ENCODE measurements at places on chromosomes 1 and 21.

DNA sequence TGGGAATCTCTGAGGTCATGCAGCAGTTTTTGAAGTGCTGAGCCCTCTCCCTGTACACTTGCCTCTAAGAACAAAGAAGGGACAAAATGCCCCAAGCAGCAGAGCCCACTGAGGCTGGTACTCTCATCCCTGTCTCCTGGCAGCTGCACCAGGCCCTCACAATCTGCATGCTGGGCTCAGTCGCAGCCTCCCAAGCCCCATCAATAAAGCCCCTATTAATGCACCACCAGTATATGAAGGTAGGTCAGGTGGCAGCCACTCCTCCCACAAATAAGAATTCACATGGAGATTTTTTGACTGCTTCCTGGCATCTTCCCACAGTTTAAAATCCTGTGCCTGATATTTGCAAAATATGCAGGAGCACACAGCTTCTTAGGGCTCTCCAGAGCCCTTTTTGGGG is 181.2 kb upstream of the PALMD start:
- DNase-seq, result no peak

DNA sequence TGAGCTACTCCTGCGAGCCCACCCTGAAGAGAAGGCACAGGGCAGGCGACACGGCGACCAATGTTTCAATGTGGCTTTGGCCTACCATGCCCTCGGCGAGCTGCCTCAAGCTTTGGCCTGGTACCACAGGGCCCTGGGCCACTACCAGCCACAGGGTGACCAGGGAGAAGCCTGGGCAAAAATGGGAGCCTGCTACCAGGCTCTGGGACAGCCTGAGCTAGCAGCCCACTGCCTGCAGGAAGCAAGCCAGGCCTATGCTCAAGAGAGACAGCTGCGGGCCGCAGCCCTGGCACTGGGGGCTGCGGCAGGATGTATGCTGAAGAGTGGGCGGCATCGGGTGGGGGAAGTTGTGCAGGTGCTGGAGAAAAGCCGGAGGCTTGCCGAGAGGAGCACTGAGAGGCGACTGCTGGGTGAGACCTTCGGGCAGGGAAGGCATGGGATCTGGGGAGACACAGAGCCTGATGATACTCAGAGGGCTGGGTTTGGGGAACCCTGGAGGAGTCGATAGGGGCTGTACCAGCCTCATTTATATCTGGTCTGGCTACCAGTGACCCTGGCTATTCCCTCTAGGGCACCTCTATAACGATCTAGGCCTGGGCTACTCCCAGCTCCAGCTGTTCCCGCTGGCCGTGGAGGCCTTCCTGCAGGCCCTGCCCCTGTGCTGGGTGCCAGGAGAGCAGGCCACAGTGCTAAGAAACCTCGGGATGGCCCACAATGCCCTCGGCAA is 2.3 kb downstream of the TTC24 start:
- DNase-seq, result no peak

DNA sequence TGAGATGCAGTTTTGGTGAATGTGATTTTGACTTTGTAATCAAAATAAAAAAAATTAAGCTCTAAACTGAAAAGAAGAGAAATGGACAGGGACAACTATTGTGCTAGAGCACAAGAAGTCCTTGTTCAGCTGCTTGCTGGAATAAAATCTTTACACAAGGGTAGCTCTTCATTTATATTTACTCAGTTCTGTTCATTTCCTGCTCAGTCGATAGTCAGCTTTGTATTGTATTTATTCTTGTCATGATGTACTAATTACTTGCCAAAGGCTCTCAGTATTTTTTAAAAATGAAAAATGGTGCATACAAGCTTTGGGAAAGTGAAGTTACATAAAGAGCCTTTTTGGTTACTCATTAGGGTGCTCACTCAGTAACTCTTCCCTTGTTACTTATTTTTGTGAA is 17.8 kb downstream of the F5 start:
- DNase-seq, result no peak

DNA sequence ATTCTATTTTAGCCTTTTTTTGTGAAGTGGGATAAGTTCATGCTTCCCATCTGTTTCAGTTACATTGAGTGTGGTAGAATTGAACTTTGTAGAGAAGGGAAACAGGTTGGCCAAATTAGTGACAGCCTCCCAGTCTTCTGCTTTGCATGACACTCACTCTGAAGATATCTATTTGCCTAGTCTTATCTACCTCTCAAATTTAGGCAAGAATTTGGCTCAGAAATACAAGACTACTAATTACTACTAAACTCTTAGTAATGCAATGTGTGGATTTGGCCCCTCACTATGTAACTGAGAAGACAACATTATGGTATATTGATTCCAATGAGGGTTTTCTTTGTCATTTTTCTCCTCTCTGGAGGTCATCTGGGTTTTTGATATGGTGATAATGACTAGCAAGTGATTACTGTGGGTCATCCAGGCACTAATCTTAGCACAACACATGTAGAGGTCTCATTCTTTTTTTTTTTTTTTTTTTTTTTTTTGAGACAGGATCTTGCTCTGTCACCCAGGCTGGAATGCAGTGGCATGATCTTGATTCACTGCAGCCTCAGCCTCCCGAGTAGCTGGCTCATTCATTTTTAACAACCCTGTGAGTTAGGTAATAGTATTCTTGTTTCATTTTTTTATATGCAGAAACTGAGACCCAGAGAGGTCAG is 6.3 kb downstream of the FAM20B start:
- DNase-seq, result no peak

GRCh38 chr1:6040444-6040843 is 5.2 kb upstream of the KCNAB2 start:
- no peak for DNase-seq

DNA sequence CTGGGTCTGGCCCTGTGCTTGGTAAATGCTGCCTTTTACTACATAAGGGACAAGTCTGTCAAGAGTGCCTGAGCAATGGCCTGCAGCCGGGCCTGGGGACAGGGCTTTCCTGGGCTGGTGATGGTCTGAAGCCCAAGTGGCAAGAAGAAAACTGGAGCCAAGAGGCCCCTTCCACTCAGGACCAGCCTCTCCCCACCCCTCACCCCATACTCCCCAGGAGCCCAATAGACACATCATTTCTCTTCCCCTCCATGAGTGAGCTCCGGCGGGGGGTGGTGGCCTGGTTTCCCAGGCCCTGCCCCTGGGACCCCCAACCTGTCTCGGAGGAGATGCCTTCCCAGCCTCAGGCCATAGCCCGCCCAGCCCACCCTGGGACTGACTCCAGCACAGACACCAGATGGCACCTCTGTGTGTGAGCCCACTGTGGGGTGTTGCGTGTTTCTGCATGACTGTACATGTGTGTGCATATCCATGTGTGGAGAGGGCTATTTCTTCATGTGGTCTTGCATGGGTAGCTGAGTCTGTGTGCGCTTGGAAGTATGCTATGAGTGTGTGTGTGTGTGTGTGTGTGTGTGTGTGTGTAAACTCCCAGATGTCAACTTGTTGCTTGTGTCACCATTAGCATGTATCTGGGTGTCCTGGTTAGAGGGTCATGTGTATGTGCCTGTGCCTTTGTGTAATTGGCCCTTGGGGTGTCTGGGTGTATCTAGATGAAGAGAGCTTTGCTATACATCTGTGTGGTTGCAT is 14.3 kb upstream of the LRP8 start:
- DNase-seq, result no peak

GRCh38 chr21:42091899-42092508 is 20.9 kb downstream of the UMODL1 start:
- DNase-seq, result no peak

DNA sequence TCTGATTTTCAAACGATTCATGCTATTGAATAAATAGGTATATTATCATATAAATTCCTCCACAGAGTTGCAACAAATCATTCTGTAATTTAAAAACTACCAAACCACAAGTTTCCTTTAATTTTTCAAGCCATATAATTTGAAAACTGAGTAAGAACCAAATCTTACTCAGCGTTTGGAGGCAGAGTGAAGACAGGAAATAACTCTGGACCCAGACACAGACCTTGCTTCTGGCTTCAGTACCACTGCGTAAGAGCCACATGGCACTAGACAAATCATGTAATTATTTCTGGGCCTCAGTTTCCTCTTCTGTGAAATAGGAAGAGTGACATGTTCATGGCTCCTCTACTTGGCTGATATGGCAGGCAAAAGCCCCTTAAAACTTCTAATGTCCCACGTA is 82.4 kb downstream of the SMYD2 start:
- DNase-seq, result no peak

- no peak for DNase-seq
Measured at GRCh38 chr1:202961220-202961880, 3.2 kb upstream of the ADIPOR1 start.

DNA sequence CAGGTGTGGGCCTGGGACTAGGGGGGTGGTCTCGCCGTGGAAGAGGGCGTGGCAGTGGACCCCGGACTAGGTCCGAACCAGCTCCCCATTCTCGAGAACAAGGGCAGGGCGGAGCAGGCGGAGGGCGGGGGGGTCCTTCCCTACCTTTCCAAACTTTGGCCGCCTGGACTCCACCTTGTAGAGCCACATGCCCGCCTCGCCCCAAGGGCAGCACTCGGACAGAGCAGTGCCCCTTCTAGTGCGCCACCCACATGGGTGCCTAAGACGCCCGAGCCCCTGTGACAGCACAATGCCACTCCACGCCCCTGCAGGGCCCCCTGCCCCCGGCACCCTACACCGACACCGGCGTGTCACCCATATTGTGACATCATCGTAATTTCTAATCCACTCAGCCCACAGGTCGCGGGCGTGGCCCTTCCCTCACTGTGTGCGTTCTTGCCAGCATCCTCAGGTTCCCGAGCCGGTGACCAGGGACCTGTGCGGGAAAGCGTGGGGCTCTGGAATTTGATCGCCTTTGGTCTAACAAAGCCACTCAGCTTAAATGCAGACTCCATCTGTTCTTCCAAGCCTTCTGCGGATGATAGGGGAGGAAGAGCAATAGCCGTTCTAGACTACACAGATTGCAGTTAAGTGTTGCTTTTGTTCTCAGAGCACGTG is 553 bp upstream of the STMN1 start:
- no peak for DNase-seq

DNA sequence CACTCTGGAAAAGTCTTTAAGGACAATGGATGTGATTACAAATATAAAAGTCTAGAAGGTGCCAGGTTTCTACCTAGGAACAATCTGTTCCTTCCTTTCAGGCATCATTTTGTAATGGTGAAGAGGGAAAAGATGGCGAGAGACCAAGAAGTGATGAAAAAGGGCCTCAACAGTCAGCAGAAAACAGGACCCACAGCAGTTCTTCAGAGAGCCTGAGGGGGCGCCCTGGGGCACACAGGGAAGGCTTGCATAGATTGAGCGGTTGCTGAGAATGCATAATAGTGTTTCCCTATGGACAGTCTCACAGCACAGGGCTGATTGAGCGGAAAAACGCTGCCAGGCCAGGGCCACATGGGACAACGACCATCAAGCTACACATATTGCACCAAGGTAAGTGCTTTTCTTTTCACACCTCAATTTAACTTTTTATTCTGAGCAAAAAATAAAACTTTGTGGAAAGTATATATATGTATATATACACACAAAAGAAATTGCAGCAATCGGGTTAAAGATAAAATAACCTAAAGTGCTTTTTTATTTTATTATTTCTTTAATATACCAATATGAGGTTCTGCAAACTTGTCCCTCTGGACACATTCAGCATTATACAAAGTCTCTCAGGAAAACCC is 3.1 kb upstream of the YRDC start:
- no peak for DNase-seq

DNA sequence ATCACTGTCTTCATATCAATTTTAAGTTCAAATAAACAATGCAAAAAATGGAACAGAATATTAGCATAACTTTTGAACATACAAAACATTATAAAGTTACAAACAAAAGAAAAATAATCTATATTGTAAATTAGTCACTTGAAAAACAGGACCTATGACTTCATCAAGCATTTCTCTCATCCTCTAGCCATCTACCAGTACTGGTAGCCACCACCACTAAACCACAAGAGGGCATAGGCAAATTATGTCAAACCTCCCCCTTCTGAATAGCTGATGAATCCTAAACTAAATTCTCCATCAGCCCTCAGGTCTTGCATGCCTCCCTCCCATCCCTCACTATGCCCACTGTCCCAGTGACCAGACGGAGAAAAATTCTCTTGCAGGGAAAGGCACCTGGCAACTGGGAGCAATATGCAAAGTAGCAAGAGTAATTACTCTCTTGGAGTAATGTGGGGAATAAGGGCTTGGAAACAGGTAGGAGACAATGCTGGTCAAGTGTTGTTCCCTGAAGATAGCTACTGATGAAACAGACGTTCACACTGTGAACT is 37.1 kb downstream of the SSX2IP start:
- no peak for DNase-seq

- DNase-seq, result no peak
Measured at GRCh38 chr1:44929531-44929930, 56.9 kb downstream of the EIF2B3 start.

- no peak for DNase-seq
Measured at GRCh38 chr1:183165456-183165855, 20.6 kb upstream of the LAMC2 start.

- no peak for DNase-seq
Measured at GRCh38 chr1:72623299-72623708, 341.0 kb upstream of the NEGR1 start.

- DNase-seq, result no peak
Measured at GRCh38 chr1:93961906-93962305, 52.7 kb upstream of the GCLM start.

GRCh38 chr1:70818401-70818800 is 229.2 kb downstream of the PTGER3 start:
- DNase-seq, result no peak

DNA sequence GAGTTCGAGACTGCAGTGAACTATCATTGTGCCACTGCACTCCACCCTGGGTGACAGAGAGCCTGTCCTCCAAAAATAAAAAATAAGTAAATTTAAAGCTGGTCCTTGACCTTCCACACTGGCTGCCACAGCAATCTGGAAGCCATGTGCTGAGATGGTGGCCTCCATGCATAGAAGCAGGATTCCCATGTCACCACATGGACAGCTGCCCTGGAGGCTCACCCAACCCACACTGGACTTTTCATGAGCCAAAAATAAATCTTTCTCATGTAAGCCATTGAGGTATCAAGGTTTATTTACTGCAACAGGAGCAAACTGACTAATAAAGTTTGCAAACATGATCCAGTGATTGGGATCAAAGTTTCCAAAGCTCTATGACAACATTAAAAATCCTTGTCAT is 88.5 kb downstream of the SETD4 start:
- DNase-seq, result no peak

DNA sequence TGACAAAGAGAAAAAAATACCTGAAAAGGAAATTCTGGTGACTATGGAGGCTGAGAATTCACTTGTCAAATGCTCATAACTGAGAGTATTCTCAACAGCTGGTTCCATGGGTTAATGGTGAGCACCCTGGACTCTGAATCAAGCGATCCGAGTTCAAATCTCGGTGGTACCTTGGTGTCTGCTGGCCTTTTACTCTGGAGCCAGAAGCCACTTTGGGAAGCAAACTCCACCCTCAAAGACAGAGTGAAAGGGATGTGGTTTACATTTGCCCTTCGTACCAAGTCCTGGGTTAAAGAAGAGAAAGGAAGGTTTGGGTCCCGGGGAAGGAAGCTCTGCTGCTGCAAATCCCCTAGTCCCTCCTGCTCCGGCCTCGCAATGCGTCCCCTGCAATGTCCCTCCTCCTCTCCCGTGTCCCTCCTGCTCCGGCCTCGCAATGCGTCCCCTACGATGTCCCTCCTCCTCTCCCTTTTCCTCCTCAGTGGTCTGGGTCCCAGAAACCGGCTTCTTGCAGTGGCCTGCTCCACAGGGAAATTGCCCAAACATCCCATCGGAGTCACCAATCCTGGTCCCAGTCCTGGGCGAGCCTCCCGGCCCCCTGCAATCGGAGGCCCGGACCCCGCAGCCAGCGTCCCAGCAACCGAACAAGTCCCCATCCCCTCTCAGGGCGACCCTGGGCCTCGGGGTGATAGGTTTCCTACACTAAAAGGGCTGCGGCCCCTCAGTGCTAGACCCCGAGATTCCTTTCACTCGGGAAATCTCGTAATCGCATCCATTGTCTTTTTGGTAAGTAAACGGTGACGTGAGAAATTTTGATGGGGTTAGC is 129.4 kb downstream of the PPIAL4G start:
- no peak for DNase-seq
